Stimulated activated CD8-positive, alpha-beta memory T cell treated with anti-CD3 and anti-CD28 coated beads, Interleukin-2, amount 100 ng/mL, for 1 hour (primary cell): ENCODE measurements at places on chromosomes 4 and X.
A peak's percentile ranks its signal among the peaks of the same experiment; 100 is the strongest.

DNA sequence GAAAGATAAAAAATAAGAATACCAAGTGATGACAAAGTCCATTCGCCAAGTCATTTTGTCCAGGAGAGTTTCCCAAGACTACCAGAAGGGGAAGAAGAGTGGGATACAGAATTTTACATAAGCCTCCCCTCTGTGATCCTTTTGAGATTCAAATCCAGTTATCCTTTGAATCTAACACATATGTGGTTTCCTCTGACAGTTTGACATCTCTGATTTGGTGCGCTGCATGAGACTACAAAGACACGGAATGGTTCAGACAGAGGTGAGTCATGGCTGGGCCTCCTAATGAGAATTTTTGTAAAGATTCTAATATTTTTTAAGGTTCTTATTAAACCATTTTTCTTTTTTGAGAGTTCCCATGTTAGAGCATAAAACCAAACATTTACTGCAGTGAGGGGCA is 38.3 kb downstream of the SLC10A6 start:
- DNase-seq, result no peak

DNA sequence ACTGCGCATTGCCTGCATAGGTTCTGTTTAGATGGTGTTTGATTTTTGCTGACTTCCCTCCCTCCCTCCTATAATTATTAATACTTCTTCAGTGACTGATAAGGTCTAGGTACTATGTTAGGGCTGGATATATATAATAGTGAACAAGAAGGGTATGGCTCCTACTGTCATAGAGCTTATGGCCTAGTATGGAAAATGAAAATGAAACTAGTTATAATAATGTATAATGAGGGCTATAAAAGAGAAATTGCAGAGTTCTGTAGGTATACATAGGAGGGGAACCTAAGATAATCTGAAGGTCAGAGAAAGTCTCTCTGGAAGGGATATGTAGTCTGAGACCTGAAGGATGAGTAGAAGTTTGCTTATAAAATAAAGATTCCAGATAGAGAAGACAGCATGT is 102.1 kb downstream of the DCK start:
- no peak for DNase-seq

- no peak for DNase-seq
Measured at GRCh38 chr4:82913305-82913704, 12.8 kb downstream of the THAP9 start.

- DNase-seq, result no peak
Measured at GRCh38 chr4:158529505-158529904, 7.8 kb downstream of the RXFP1 start.

DNA sequence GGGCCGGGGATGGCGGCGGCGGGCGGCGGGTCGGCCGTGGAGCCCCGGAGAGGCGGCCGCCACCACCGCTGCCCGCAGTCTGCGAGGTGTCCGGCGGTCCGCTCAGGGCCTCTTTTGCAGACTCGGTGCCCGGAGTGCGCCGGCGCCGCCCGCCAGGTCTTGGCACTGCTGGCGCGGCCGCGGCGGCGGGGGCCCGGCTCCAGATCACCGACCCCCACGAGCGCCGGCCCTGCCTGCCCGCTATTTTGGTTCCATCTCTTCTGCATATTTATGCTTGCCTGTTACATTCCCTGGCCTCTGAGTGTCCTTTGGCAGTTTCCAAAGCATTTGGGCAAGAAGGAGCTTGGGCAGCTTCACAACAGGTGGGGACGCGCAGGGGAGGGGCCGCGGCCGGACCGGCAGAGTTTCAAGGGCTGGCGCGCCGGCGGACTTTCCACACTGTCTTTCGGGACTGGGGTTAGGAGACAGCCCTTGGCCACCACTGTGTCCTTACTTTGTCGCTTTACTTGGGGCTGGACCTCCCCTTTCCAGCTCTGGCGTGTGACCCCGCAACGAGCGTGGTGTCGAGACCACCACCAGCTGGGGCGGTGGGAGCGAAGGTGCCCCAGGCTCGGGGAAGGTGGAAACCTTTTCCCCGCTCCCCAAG is 668 bp upstream of the TAPT1 start:
- DNase-seq, result peak; percentile 5

GRCh38 chrX:136866337-136867095 is 14.0 kb downstream of the RBMX start:
- DNase-seq, result no peak

GRCh38 chr4:139920486-139921002 is 233.4 kb downstream of the MAML3 start:
- no peak for DNase-seq

DNA sequence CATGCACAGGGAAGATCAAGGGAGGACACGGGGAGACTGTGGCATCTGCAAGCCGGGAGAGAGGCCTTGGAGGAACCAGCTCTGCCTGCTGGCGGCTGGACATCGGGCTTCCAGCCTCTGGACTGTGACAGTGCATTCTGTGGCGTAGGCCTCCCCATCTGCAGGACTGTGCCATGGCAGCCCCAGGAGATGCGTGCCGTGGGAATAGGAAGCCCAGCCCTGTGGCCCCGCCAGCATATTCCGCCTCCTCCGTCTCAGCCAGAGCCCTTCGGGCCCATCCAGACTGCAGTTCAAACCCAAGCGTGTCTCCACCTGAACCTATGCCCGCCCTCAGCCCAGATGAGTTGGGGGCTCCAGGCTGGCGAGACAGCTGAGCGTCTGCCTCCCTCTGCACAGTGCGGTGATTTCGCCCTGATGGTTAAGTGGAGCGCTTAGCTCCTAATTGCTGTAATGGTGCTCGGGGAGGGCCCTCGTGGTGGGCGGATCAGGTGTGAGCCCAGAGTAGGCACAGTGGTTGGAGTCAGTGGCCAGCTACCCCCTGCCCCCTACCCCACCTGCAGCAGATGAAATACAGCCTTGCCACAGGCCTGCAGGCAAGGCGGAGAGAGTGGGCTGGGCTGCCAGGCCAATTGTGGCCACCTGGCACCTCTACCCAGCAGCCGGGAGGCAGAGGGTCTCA is 133.9 kb downstream of the HMX1 start:
- no peak for DNase-seq

DNA sequence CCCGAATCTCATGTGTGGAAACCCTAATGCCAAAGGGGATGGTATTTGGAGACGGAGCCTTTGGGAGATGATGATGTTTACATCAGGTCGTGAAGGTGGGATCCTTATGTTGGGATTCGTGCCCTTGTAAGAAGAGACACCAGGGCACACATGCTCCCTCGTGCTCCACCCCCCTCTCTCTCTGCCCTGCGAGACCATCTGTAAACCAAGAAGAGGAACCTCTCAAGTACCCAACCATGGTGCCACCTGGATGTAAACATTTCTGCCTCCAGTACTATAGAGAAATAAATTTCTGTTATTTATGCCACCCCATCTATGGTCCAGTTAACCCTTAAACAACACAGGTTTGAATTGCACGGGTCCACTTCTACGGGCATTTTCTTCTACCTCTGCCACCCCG is 179.4 kb downstream of the DHRSX start:
- no peak for DNase-seq

- no peak for DNase-seq
Measured at GRCh38 chr4:14182148-14182547, 554.6 kb upstream of the BOD1L1 start.

GRCh38 chrX:147917700-147918695 is 6.3 kb downstream of the FMR1 start:
- no peak for DNase-seq

- no peak for DNase-seq
Measured at GRCh38 chrX:133907606-133908005, 77.8 kb downstream of the GPC3 start.

- no peak for DNase-seq
Measured at GRCh38 chr4:526189-526909, 27.3 kb downstream of the PIGG start.

- DNase-seq, result no peak
Measured at GRCh38 chrX:147891896-147892295, 19.8 kb upstream of the FMR1 start.

GRCh38 chr4:162015090-162015489 is 148.7 kb downstream of the FSTL5 start:
- DNase-seq, result no peak

DNA sequence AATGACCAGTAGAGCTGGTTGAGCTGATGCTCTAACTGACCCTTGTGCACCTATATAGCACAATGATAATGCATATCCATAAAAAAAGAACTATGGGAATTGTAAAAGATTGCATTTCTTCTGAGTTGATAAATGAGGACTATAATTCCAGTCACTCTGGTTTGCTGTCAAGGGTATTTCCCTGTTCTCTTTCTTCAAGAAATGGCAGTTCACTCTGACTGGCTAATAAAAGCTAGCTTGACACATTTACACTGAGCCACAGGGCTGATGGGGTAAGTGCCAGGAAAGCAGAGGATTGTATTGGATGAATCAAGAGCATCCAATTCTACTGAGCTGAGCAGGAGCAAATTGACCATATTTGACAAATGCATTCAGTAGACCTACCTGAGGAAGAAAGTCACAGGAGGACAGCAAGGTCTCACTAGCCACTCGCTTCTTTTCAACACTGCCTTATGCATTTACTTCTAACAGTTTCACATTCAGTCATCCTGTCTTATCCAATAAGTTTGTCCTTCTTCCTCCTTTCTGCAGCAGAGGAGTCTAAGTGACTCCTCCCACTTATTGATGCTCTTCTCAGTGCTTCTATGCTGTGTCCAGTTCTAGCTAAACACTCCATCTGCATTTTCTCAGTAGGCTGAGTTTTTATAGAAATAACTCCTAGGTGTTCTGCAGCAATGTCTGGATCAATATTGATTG is 43.0 kb downstream of the RBMX2 start:
- DNase-seq, result no peak

DNA sequence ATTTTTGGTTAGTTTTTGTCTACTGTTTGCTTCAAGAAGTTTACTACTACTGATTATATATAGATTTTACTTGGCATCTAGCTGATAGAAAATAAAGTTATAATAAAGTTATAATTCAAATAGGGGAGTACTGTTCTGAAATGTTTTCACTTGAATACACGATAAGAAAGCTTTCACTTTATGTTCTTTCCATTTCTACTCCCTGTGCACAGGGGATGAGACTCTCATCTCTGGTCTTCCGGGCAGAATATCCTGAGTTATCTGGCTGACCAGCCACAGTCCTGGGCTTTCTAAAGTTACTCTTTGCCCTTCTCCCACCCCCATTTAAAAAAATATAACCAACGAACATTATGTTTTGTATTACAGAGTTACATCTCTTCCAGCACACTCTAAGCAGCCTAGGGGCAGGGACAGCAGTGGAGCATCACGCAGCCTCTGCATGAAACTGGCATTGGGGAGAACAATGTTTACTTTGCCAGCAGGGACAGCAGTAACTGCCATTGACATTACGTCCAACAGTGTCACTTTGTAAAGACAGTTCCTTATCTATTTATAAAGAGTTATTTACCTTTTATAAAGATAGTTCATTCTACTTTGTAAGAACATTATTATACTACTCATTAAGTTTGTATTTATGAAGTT is 64.3 kb downstream of the METTL14 start:
- DNase-seq, result no peak

DNA sequence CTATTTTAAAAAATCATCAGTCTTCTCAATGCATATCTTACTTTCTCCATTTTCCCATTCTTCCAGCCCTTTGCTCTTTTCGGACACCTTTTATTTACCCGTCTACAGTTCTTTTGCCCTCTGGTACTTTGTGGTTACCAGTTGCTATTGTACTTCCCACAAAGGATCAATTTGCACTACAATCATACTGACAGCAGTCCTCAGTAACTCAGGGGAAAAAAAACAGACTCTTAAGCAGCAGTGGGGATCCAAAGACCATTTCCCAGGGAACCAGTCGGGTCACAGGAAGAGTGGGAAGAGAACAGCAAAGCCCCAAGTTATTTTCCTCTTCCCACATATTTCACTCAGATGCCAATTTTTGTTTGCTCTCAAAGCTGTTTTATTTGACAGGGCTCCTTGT is 23.1 kb downstream of the DMD start:
- no peak for DNase-seq

DNA sequence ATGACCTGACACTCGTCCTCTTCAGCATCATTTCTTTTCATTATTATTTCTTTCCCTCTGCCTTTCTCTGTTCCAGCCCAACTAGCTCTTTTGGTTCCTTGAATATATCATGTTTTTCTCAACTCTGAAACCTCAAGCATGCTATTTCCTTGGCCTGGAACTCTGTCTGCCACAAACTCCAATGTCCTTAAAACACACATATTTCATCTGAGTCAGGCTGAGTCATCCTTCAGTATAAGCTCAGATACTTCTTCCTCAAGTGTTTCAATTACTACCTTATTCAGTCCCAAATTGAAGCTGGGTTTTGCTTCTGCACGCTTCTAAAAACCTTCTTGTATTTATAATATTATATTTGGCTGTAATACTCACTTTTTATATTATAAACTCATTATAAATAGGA is 424.2 kb downstream of the PDGFC start:
- DNase-seq, result no peak

- peak; percentile 43 for DNase-seq
Measured at GRCh38 chr4:119628281-119629141, at the start of gene PDE5A. PDE5A (minus strand) TSS chr4:119628804; CDS start chr4:119628671, 133 bp downstream.

DNA sequence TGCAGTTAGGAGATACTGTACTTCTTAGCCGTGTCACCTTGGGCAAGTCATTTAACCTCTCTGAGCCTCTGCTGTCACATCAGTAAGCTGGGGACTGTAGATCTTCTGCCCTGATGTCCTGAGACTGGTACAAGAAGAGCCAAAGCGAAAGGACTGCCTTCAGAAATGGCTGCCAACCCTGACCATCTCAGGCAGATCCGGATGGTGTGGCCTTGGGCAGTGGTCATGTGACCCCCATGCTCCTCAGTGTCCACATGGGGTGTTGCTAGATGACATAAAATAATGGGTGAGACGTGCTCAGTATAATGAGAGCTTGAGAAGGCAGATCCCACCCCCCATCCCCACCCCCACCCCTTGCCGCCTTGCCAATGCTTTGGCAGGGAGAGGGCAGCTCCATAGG is 60.4 kb upstream of the MTM1 start:
- DNase-seq, result no peak

- no peak for DNase-seq
Measured at GRCh38 chr4:32824336-32824735, 2104.2 kb downstream of the PCDH7 start.

GRCh38 chrX:75303795-75304194 is 29.9 kb downstream of the UPRT start:
- no peak for DNase-seq

GRCh38 chr4:4860600-4861389 is 1.3 kb downstream of the MSX1 start:
- DNase-seq, result no peak

GRCh38 chr4:3660086-3660927 is 105.9 kb upstream of the ADRA2C start:
- no peak for DNase-seq

- no peak for DNase-seq
Measured at GRCh38 chr4:34964613-34965012, 1279.7 kb downstream of the ARAP2 start.

GRCh38 chr4:14719053-14719452 is 283.2 kb upstream of the CPEB2 start:
- DNase-seq, result no peak

DNA sequence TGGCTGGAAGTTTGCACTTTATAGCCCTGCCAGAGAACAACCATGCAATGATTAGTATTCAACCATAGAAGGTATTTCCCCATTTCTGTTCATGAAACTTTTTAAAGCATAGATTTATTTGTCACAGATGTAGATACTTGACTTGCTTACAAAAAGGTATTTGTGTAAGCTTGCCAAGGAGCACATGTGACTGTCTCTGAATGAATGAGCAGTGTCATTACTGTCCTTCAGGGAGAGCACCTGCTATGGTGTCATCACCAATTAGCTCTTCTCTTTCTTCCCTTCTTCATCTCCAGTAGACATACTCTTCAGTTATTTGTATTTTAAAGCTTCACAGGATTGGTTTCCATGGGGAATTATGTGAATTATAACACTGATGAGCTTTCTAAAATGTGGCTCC is 1064.7 kb upstream of the GRIA3 start:
- no peak for DNase-seq
